ENCODE measurements at places on chromosomes 3 and 15.

- no peak for DNase-seq
Measured at GRCh38 chr3:138331143-138331894, 1.7 kb upstream of the NME9 start.

DNA sequence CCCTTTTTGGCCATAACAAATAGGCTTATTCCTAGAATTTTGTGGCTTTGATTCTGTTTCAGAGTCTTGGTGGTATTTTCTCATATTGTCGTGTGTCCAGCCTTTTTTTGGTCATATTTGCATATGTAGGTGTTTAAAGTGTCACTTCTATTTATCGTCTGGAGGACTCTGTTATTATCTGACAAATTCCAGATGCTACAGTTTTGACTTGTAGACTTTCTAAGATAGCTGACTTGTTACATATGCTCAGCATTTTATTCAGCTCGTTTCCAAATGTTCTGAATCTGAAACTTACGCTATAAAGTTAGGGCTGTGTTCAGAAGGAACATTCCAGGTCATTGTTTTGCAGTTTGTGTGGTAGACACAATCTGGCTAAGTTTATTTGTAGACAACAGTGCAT, 1.9 kb downstream of the PPP4R2 start:
- no peak for DNase-seq

DNA sequence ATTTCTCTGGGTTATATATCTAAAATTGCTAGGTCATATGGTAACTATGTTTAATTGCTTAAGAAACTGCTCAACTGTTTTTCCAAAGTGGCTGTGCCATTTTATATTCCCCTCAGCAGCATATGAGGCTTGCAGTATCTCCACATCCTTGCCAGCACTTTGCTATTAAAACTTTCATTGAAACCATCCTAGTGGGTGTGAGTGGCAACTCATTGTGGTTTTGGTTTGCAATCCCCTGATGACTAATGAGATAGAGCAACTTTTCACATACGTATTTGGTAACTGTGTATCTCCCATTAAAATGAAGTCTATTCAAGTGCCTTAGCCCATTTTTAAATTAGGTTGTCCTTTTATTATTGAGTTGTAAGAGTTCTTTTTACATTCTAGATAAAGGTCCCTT, 17.3 kb downstream of the KPNA1 start:
- DNase-seq, result peak; percentile 82

- no peak for DNase-seq
Measured at GRCh38 chr3:114332342-114333179, 38.7 kb downstream of the TIGIT start.

DNA sequence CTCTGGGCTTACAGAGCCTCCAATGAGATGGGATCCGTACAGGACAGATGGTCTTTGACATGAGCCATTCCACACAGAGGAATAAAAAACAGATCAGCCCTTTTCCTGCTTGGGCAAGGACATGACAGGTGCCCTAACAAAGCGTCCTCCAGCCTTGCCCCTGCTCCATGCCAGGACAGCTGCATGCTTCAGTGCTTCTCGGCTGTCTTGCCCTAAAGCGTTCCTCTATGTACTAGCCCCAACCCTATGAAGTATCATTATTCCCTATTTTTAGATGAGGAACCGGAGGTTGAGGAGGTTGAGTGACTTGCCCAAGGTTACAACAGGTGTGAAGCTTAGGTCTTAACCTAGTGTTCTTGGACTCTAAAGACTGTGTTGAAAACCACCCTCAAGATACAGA, 10.5 kb downstream of the POMGNT2 start:
- no peak for DNase-seq

DNA sequence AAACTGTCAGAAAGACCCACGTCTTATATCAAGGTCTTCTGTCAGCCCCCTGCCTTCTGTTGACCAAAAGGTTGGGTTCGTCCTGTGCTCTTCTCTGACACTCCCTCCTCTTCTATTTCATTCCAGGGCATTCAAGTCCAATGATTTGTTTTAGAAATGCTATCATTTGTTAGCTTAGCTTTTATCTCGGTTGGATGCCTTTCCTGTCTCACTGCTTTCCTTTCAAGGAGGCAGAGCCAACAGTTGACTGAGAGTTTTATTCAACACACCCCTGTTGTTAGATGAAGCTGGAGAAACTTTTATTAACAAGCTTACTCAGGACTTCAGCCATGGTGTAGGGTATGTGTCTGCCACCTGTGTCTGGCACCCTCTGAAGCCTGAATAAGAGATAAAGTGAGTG, 112.0 kb upstream of the SLC7A14 start:
- DNase-seq, result no peak

- DNase-seq, result no peak
Measured at GRCh38 chr3:183188895-183189462, 26.4 kb upstream of the LAMP3 start.

DNA sequence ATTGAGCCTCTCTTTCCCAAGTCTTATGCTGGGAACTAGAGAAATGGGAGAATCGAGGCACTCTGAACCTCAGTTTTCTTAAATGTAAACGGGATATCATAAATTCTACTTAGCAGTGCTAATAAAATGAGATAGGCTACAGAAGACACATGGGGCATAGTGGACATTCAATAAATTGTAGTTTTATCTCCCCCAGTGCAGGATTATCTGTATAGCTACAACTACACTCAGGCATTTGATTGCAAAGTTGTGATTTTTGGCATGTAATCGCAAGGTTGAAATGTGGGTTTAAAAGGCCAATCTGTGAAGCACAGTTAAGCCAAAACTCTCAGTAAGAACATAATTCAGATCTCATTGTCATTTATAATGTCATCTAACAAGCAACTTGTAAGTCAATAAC, 413.7 kb upstream of the LMCD1 start:
- no peak for DNase-seq

- DNase-seq, result no peak
Measured at GRCh38 chr3:123156276-123156995, 45.3 kb upstream of the SEC22A start.

GRCh38 chr3:148459931-148460513, 237.7 kb upstream of the AGTR1 start:
- DNase-seq, result no peak

DNA sequence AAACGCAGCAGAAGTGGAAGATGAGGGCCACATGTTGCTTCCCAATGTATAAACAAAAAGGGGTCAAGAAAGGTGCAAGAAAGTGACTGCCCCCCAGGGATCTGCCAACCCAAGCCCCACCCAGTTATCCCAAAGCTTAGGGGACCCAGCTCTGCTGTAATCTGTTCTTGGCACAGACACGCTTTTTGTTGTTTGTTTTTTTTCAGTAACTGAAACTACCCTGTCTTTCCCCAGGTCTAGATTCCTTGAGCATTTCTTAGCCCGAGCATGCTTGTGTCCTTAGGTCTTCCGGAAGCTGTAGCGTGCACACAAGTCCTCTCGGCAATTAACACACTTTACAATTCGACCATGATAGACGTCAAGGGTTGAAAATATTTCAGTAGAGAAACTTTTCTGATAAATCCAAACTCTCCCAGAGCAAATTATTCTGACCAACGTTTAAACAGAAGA, 8.5 kb upstream of the PPARG start:
- DNase-seq, result no peak

DNA sequence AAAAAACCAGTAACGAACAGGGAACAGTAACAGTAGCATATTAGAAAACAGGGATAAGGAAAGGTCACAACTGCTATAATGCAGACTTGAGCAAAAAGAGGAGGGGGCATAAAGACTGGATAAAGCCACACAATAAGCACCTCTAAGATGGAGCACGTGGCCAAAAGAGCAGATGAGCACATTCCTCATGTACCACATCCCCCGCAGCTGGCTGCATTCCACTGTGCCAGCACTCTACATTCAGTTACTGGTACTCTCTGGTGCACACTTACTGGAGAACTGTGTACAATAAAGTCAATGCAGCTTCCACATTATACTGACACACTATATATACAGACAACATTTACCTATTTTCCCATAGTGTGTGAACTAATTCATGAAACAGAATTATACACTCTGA, 64.7 kb downstream of the UBE3A start:
- no peak for DNase-seq

GRCh38 chr15:83653639-83654378, at the start of gene ADAMTSL3:
Gene ADAMTSL3 (plus strand): TSS chr15:83654123. CDS start chr15:83655762, 1,639 bp downstream.
- no peak for DNase-seq

GRCh38 chr3:149590691-149591441, 67.0 kb downstream of the WWTR1 start:
- DNase-seq, result no peak

- DNase-seq, result no peak
Measured at GRCh38 chr15:50953302-50953701, 44.8 kb downstream of the AP4E1 start.

DNA sequence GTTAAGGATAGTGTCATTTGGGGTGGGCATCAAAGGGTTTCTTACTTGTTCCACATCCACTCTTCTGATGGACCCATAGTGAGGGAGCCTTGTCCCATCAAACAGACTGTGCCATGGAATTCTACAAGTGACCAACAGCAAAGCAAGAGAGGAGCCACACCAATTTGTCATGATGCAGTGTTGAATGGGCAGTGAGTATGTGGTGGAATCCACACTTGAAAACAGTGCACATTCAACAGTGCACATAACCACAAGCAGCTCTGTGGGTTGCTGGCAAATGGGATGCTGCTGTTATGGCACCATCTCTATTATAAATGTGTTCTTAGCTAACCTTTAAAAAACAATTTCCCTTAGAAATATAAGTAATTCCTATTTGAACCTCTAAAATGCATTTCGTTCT, 52.5 kb upstream of the CPNE4 start:
- DNase-seq, result no peak

GRCh38 chr15:25171111-25171811, 216.5 kb downstream of the SNRPN start:
- no peak for DNase-seq

DNA sequence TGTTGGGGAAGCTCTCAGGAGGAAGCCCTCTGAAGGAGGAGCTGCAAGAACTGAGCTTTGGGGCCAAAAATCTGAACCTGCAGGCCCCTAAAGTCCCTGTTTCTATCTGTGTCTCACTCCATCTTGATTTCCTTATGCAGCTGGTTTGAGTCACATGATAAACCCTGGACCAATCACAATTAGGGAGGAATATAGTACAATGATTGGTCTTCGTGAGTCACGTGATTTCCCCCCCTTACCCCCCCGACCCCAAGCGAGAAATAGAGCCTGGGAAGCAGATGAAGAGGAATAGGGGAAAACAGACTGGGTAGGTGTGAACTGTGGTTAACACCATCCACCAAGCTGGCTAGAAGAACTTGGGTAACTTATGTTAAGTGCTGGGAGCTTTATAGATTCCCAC, 12.9 kb downstream of the CRABP1 start:
- no peak for DNase-seq

DNA sequence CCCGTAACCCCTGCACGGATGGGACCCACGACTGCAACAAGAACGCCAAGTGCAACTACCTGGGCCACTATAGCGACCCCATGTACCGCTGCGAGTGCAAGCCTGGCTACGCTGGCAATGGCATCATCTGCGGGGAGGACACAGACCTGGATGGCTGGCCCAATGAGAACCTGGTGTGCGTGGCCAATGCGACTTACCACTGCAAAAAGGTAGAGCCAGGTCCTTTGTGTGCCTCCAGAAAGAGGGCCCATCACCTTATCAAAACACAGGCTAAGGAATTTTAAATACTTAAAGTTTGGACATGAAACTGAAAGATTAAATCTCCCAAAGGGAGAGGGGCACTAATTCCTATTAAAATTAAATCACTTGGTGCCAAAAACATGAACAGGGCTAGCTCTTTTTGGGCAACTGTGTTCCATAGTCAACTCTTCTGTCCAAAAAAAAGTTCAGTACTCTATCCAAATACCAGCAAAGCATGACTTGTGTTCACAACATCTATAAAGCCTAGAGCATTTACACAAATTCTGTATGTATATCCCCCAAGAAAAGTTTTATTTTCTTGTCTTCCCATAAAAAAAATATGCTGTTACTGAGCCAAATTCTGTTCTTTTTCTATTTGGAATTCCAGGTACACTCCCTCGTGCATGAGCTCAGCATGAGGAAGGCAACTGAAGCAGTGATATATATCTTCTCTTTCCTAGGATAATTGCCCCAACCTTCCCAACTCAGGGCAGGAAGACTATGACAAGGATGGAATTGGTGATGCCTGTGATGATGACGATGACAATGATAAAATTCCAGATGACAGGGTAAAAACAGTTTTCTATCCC, 9.2 kb downstream of the THBS1 start:
- peak; percentile 14 for DNase-seq

DNA sequence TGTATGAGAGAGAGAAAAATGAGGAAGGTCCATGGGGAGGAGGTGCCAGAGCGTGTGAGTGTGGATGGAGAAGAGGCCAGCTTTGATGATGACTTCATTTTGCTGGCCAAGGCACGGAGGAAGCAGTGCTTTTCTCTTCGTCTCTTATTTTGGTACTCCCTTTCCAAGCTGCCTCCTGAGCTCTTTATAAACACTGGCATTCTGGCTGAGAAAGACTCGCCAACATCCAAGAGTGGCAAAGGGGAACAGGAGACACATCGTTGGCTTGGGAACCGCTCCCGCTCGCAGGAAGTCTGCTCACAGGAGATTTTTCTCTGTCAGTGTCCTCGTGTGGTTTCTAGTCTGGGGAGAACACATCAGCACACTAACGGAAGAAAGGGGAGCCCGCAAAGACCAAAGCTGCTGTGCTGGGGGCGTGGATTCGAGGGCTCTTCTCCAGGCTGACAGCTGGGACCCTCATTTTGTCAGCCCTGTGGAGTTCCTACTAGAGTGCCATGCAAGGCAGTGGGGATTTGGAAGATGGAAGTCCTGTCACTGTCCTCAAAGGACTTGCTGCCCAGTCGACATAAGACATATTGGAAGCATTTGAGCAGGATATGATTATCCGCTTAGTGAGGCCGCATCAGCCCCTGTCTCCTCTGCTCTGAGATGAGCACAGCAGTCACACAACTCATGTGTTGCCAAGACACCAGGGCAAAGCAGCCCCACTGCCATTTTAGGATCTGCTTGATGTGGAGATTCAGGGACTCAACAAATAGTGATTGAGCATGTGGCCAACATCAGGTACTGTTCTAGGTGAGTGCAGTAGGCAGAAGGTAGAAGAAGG, 8.0 kb upstream of the SEMA4B start:
- no peak for DNase-seq

DNA sequence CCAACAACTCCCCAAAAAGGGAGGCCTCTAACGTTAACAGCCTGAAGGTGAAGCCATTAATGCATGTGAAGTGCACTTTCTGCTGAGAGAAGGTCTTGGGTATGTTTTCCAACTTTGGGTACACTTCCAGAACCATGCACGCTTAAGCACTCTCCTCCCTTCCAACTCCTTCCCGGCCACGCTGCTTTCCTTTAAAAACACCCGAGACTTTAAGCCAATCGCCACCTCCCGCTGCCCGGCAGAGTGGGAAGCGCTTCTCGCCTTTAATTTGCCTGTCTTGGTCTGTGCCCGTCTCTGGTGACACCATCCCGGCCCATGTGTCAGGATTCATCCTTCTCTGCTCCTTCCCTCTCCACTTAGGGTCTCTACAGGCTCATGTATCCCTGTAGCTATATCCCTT, 35.3 kb downstream of the ITGB5 start:
- DNase-seq, result no peak

GRCh38 chr3:126208606-126209256, 28.3 kb upstream of the ALDH1L1 start:
- DNase-seq, result peak; percentile 85
